AG20443 (cell line): ENCODE measurements at places on chromosomes 1 and 21.

GRCh38 chr1:69421286-69421685, 146.4 kb upstream of the LRRC7 start:
- no peak for DNase-seq

DNA sequence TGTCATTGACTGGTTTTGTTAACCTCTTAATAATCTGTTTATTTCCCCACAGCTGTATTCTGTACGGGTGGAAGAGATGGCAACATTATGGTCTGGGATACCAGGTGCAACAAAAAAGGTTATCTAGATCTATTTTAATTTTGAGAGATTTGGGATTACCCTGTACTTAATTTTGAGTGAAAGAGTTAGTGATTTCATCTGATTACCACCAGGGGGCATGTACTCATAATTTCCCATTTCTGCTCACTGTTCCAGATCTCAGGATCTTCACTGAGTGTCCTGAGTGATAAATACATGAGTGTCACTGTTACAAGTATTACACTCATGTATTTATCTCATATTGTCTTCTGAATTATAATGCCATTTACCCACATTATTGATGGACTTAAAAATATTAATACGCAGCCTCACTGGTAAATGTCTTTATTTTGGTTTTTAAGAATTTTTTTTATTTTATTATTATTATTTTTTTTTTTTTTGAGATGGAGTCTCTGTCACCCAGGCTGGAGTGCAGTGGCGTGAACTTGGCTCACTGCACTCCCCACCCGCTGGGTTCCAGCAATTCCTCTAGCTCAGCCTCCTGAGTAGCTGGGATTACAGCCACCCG, 27.4 kb downstream of the DTL start:
- peak; percentile 50 for DNase-seq

GRCh38 chr1:41918450-41919043, at the start of gene HIVEP3:
HIVEP3 (minus strand) TSS chr1:41918922.
- DNase-seq: peak; percentile 67

GRCh38 chr1:27505420-27505680, 15.4 kb upstream of the WASF2 start:
- no peak for DNase-seq

- no peak for DNase-seq
Observed at GRCh38 chr1:174153825-174154107, 5.6 kb upstream of the RABGAP1L start.

GRCh38 chr1:53561503-53562105, 102.4 kb downstream of the DMRTB1 start:
- no peak for DNase-seq

- DNase-seq: peak; percentile 84
Observed at GRCh38 chr1:109277434-109278204, 5.3 kb downstream of the PSRC1 start.

- DNase-seq: no peak
Observed at GRCh38 chr1:193700710-193701355, 514.4 kb upstream of the B3GALT2 start.

GRCh38 chr1:177490036-177490639, 319.4 kb downstream of the BRINP2 start:
- DNase-seq: no peak

GRCh38 chr1:222168621-222169020, 379.3 kb downstream of the HHIPL2 start:
- no peak for DNase-seq

- DNase-seq: no peak
Observed at GRCh38 chr1:8147956-8148355, 121.8 kb upstream of the ERRFI1 start.

- no peak for DNase-seq
Observed at GRCh38 chr1:1988061-1988945, 15.3 kb downstream of the CFAP74 start.

- no peak for DNase-seq
Observed at GRCh38 chr1:18142471-18142870, 34.9 kb downstream of the IGSF21 start.

GRCh38 chr1:43569175-43569574, 38.5 kb downstream of the PTPRF start:
- DNase-seq: no peak

DNA sequence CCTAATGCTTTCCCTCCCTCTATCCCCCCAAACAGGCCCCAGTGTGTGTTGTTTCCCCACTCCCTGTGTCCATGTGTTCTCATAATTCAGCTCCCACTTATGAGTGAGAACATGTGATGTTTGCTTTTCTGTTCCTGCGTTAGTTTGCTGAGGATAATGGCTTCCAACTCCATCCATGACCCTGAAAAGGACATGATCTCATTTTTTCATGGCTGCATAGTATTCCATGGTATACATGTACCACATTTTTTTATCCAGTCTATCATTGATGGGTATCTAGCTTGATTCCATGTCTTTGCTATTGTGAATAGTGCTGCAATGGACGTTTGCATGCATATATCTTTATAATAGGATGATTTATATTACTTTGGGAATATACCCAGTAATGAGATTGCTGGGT, 8.7 kb downstream of the PRSS38 start:
- DNase-seq: no peak

DNA sequence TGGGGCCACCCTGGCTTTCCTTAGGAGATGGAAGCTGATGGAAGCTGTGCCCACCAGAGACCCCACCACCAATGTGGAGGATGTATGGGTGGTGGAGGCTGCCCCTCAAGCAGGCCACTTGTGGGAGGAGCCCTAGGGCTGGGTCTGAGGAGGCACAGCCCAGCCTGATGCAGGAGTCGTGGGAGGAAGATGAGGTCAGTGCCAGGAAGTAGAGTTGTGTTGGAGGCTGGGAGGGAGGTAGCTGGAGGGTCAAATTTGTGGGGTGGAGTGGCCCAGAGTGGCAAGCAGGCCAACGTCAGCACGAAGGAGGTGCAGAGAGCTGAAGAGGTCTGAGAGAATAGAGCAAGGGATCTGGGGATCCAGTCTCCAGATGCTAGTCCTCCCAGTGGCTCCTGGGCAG, 119.0 kb upstream of the USP24 start:
- peak; percentile 18 for DNase-seq

DNA sequence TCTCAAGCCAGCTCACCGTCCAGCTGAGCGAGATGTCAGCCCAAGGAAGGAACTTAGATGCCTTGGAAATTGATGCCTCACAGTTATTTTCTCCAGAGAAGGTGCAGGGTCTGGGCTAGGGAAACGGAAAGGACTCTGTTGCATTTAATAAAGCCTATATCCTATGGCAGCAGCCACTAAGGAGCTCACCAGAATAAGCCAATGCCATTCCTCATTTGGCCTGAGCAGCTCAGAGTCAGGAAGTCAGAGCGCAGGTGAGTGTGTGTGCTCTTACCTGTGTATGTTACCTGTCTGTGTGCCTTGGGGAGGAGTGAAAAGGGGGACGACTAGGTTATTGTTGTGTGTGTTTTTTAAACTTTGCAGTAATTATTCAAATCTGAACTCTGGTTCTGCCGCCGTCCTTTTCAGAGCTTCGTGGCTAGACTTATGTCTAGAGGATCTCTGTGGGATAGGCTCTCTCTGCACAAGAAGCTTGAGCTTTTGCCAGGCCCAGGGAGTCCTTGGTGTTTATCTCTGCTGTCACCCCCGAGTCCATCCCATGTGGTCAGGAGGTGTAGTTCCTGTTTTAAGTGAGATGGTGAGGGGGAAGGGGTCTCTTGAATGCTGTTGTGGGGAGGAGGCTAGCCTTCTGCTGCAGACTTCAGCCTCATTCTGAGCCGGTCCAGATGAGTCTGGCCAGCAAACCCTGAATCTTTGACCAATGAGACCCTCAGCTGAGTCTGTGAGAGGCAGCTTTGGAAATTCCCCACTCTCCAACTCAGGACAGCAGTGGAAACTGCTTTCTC, 2.4 kb downstream of the TMCC2 start:
- no peak for DNase-seq

DNA sequence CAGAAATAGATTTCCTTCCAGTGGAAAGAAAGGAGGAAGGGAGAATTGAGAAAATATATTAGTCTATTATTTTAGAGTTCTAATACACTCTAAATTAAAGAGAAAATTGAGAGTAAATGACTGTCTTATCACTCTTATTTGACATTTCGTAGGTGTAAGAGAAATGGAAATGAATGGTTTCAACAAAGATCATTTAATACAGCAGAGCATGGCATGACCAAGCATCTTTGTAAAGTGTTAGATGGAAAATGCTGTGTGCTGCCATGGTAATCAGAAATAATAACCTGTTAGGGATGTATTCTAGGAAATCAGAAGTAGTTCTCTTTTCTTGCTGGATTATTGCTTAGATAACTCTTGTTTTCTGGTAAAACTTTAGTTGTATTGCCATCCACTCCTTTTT, 90.9 kb downstream of the GIPC2 start:
- DNase-seq: no peak

DNA sequence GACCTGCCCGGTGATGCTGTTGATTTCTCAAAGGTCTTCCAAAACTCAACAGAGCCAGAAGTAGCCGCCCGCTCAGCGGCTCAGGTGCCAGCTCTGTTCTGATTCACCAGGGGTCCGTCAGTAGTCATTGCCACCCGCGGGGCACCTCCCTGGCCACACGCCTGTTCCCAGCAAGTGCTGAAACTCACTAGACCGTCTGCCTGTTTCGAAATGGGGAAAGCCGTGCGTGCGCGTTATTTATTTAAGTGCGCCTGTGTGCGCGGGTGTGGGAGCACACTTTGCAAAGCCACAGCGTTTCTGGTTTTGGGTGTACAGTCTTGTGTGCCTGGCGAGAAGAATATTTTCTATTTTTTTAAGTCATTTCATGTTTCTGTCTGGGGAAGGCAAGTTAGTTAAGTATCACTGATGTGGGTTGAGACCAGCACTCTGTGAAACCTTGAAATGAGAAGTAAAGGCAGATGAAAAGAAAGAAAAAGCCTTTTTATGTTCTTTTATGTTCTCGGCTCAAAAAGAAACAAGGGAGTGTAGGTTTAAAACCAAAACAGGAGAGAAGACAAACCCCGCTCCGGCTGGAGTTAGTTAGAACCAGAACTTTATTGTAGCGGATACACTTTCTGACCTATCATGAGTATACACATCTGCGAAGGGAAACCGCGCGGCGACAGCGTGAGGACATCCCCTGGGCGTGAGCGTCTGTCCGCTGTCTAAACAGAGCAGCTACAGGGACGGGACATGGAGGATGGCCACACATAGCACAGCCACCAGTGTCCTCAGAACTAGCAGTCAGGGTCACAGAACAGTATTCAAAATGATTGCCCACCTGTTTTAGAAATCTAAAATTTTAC, 77.1 kb downstream of the PIK3CD start:
- DNase-seq: no peak

- DNase-seq: no peak
Observed at GRCh38 chr1:49106445-49106844, 329.8 kb upstream of the BEND5 start.

DNA sequence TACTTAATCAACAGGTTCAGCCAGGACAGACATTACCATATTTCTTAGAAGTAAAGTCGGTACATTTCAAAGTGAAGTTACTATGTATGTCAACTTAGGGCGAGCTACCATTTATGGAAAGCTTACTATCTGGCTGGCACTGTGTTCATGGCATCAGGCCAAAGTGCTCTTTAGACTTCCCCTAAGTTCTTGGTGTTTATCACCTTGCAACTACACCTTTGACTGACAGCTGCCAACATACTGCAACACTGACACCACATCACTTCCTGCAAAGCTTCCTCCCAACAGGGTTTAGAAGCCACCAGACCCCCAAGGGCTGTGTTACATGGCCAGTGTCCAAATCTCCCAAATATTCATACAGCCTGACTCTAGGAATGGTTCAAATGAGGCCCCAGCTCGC, 61.0 kb downstream of the TIAM1 start:
- no peak for DNase-seq

DNA sequence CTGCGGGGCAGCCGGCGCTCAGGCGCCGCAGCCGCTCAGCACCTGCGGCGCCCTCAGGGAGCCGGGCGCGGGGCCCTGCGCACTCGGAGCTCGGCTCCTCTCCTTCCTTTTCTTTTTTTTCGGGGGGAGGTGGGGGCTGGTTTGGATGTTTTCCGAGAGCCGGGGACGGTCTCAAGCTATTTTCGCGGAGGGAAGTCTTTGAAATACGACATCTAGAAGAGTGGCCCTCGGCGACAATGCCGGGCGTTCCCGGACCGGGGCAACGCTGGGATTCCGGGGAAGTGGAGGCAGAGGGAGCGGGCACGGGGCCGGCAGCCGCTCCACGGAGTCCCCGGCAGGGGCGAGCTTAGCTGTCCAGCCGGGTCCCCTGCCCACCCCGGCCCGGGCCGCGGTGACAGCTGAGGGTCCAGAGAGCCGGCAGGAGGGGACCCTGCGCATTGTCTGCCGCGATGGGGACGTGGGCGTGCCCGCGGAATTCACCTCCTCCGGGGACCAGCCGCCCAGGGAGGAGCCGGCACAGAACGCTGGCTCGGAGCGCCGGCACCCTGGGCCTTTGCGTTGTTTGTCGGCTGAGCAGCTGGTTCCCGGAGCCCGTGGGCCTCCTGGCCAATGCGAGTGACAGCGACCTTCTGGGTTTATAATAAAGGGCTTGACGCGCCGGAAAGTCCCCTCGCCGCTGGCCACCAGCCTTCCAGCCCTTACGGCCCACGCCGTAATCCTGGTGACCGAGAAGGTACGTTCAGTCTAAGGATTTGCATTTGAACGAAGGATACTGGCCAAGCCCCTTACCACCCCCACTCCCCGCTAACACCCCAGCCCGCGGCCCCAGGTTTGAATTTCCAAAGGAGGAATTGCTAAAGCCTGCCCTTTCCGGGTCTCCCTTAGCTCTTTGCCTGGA, 582 bp downstream of the SLC37A1 start:
- peak; percentile 42 for DNase-seq

- no peak for DNase-seq
Observed at GRCh38 chr1:980137-980571, 1.7 kb downstream of the PERM1 start.

- no peak for DNase-seq
Observed at GRCh38 chr1:235105051-235106043, 23.3 kb downstream of the TOMM20 start.

GRCh38 chr1:193448682-193449461, 262.5 kb upstream of the B3GALT2 start:
- no peak for DNase-seq

- DNase-seq: no peak
Observed at GRCh38 chr1:242623119-242623518, 98.6 kb upstream of the PLD5 start.

- DNase-seq: no peak
Observed at GRCh38 chr1:150612014-150612345, 17.4 kb downstream of the ENSA start.

GRCh38 chr1:246595146-246595545, 28.9 kb downstream of the CNST start:
- no peak for DNase-seq
